Activated CD8-positive, alpha-beta memory T cell treated with anti-CD3 and anti-CD28 coated beads, Interleukin-2, amount 50 U/mL, for 48 hours (primary cell): ENCODE measurements at places on chromosomes 6 and 20.

DNA sequence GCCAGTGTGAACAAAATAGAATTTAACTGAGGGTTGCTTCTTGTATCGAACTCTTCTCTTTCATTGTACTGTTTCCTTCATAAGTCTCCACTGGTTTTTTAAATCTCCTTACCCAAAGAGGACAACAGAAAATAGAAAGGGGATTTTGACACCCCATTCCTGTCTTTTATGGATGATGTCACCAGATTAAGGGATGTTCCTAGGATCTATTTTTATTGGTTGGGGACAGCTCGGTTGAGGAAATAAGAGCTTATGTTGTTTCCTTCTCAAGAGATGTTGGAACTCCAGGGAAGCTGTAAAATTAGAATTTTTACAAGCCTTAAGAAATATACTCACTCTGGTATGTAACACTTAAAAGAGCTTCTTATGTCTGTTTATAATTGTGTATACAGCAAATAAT, 171.5 kb downstream of the PHF3 start:
- DNase-seq, result no peak

GRCh38 chr6:26363882-26364701, 906 bp upstream of the BTN3A2 start:
- no peak for DNase-seq

DNA sequence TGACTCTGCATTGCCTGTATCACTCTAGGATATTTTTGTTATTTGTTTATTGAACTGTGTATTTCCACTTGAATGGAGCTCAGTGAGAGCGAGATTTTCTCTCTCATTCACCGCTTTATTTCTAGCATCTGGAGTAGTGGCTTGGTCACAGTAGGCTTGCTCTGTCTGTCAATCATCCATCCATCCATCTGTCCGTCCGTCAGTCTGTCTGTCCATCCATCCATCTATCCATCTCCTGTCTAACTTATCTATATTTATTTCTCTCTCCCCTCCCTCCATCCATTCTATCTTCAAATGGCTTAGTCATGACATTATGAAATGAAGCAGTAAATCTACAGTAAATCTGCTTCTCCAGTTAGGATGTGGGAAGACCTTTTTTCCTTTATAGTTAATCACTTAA, 94.6 kb downstream of the TIAM2 start:
- DNase-seq, result no peak

- no peak for DNase-seq
Observed at GRCh38 chr6:116405138-116405537, 34.4 kb downstream of the DSE start.

- no peak for DNase-seq
Observed at GRCh38 chr20:2022163-2022562, 28.3 kb upstream of the PDYN start.

GRCh38 chr6:36598326-36598725, 4.2 kb downstream of the SRSF3 start:
- DNase-seq, result peak; percentile 40
